NCI-H1048 (cell line): ENCODE measurements at places on chromosomes 7 and 10.

- DNase-seq = no peak
These were observed 66.7 kb downstream of the ST7 start for GRCh38 chr7:117019786-117020590.

DNA sequence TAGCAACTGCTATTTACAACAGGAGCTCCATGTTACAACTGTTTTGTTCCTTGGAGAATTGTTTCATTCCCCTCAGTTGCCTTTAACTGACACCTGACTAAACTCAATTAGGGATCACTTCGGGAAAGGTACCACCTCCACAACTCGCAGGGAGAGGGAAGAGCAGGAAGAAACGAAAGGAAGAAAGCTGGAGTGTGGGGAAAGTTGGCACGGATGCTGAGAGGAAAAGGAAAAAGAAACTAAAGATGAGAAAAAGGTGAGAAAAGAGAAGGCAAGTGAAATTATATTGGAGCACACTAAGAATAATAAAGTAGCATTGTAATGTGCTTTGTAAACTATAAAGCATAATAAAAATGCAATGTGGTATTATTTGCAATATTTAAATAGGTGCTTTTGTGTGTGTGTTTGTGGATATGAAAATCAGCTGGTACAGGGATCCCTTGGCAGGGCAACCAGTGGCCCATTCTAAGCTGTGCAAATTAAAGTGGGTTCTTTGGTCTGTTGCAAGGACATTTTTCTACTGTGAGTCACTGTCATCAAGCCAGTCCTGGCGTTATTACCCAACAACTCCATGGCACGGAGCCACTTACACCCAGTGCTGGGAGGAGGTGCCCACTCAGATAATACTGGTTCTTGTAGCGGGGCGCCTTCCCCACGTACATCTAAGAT, 45.9 kb downstream of the HIPK2 start:
- peak; percentile 62 for DNase-seq

DNA sequence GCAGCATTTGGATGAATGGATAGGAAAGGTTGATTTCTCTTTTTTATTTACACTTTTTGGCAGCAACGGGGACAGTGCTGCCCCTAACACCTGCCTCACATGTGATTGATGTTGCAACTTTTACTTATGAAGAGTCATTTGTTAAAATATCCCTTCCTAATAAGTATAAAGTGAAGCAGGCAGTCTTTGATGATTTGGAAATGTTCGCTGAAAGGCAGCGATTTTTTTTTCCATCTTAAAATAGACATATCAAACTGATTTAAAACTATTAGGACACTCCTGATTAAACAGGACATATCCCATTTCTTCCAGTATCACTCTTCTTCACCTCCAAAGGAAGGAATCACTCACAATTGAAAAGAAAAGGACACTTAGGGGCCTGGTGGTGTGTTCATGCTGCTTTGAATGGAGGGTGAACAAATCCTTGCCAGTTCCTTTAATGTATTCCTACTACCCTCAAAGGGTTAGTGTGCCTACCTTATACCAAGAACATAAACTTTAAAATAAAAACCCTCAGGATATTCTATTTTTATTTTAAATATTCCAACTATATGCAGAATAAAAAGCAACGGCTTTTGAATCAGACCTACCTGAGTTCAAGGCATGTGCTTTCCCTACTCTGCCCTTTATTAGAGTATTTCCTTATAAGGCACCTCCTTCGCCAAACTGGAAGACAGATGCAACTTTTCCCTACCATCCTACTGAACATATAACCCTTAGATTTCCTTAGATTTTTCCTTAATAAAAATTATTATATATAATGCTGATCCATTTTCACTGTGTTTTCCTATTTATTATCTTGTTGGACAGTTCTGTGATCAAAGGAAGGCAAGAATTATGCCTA, 1.1 kb downstream of the ADK start:
- no peak for DNase-seq

DNA sequence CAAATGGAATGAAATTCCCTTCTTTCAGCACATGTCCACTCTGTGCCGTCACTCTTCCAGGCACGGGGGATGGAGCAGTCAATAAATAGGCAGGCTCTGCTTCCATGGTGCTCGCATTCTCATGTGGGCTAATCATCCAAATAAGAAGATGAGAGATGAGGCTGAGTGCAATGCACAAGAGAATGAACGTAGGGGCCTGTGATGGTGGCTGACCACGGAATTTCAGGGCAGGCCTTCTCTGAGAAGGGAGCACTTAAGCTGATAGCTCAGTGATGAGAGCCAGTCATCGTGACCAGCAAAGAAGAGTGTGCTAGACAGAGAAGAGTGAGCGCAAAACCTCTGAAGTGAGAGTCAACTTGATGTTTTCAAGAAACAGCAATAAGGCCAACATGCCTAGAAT, 47.9 kb downstream of the TAF3 start:
- DNase-seq = no peak

GRCh38 chr10:30445711-30446110, 11.7 kb downstream of the MAP3K8 start:
- no peak for DNase-seq

- no peak for DNase-seq
These were observed 247.4 kb downstream of the KIAA1217 start for GRCh38 chr10:24456322-24456721.

GRCh38 chr10:107803546-107803945, 639.0 kb upstream of the SORCS1 start:
- DNase-seq = no peak

DNA sequence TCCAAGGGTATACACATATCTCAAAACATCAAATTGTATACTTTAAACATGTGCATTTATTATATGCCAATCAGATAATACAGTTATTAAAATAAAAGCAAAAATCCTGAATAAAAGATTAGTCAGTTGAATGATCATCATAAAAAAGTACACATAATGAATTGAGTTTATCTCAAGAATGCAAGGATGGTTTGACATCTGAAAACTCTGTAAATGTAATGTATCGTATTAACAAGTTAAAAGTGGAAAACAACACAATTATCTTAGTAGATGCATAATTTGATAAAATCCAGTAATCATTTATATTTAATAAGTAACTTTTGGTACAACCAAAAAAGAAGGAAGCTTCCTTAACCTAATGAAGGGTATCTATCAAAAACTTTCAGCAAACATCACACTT, 86.6 kb downstream of the COL28A1 start:
- DNase-seq = no peak

GRCh38 chr7:88546808-88547207, 212.7 kb upstream of the ZNF804B start:
- DNase-seq = no peak

GRCh38 chr7:96059075-96059474, 262.8 kb downstream of the SLC25A13 start:
- DNase-seq = no peak

- DNase-seq = no peak
These were observed 71.9 kb downstream of the FAM13C start for GRCh38 chr10:59290448-59290847.

DNA sequence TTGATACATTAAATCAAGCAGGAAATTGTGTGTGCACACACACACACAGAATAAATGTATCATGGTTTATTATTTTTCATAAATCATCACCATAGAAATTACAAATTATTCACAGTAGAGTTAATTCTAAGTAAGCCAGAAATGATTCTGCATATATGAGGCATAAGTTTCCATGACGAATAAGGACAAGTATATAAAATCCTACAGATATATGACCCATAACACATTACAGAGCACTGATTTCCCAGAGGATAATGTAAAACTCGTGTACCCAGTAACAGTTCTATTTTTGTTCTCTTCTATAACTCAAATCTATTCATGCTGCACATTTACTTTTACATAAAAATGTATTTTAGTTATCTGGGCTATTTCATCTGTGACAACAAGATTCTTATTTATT, 169.7 kb downstream of the LRRTM3 start:
- no peak for DNase-seq

DNA sequence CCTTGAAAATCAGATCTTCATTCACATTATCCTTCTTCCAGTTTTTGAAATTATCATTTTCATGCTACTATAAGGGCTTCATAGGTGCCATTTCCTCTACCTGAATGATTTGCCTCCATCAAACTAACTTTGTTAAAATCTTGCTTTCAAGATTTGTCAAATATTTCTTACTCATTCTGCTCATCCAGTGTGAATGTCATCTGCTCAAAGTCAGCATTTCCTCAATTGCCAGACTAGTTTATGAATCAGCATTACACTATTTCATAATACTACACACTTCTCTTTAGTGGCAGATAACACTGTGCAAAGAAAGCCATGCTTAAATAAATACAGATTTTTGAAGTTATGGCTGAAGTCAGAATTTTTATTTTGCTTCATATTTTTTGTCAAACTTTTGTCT, 21.3 kb upstream of the LIPF start:
- no peak for DNase-seq

- no peak for DNase-seq
These were observed 103.1 kb downstream of the GFRA1 start for GRCh38 chr10:116169782-116170445.

- DNase-seq = no peak
These were observed 985 bp upstream of the ETV1 start for GRCh38 chr7:13990319-13990983.

DNA sequence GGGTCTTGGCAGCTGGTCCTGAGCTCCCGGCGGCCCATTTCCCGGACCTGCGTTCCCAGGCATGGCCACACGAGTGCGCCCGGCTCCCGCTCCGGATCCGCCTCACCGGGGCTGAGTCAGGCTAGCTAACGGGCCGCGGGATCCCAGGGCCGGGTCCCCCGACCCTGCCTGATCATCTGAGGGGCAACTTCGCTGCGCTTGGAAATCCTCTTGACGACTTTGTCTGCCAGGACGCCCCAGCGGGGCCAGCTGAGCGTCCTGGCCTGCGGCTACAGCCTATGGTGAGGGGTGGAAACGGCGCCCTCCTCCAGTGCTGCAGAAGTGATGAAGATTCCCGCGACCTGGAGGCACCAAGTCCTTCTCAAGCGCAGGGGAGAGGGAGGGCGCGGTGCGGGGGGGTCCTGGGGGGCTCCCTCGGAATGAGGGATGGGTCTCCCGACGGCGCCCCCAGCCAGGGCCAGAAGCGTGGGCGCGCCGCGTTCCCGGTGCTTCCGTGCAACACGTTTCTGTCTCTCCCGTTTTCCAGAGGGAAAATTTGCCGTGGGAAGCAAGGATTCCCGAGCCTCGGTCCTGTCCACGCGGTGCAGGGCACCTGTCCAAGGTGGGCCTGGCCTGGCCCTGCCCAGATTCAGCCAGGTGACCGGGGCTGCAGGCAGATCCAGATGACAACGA, 212.4 kb downstream of the CCSER2 start:
- peak; percentile 6 for DNase-seq

GRCh38 chr7:28199021-28199510, 18.5 kb upstream of the JAZF1 start:
- DNase-seq = no peak

DNA sequence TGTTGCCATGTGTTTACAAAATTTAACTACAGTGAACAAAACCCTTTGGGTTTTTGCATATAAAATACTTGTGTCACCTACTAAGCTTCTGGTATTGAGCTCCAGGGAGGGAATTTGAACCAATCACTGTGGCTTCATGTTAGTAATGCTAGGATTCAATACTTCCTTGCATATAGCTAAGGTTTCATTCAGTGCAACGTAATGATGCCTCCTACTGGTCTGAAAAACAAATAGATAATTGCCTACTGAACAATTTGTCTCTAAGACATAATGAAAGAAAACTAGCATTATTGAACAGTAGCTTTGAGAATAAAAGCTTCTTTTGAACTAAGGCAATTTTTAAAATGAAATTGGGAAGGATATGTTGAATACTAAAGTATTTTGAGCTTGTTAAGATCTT, 244.4 kb downstream of the ZWINT start:
- DNase-seq = no peak

DNA sequence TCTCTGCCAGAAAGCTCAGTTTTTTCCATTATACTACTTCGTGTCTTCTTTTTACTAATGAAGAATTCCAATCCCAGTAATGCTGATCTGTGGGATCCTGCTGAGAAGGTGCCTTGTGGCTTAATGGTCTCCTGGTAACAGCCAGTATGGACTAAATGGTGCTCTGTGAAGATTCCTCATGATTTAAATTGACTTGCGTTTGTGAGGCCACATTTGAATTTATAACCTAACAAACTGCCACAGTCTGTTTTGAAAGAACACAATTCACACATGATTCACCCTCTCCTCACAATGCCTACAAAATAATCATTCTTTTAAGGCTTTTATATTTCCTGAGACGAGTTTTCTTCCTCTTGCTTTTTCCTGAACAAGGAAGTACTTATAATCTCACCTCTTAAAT, 140.0 kb downstream of the MBL2 start:
- no peak for DNase-seq

- no peak for DNase-seq
These were observed 9.9 kb downstream of the ANTXRL start for GRCh38 chr10:46296641-46297141.

- no peak for DNase-seq
These were observed 64.6 kb downstream of the CYP26A1 start for GRCh38 chr10:93138113-93138870.

DNA sequence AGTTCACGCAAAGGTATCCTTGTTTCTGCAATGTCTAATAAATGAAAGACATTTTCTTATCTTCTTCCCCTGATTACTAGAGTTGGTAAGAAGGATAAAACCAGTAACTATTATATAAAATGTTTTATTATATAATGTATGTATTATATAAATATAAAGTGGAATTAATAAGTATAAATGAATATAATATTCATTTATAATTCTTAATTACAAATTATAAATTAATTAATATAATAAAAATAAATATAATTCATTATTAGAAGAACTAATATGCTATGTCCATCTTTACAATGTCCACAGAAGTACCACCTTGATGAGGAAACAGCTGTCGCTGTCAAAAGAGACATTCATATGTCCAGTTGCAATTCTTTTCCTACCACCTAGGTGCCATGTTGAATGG, 177.7 kb downstream of the GLI3 start:
- DNase-seq = no peak

DNA sequence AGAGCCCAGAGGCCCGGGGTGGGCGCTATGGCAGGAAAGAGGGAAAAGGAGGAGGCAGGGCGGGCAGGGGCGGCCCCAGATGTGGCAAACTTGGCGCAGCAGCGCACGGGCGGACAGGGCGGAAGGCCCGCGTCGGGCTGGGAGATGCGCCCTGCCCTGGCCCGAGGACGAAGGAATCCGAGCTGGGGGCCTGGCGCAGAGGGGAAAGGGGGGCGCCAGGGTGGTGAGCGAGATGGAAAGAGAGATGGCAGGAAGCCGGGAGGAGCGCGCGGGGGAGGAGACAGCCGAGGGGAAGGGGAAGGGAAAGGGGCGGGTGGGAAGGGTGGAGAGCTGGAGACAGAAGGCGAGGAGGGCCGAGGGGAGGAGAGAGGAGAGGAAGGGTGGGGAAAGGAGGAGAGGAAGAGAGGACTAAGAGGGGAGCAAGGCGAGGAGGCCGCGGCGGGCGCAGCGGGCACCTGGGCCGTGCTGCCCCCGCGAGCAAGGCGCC, at the start of gene MARVELD1:
TSS of gene MARVELD1 (plus strand) at position 392 of the 487 bp plus-strand sequence. CDS start 147 bp downstream, outside the sequence.
- DNase-seq = no peak

- DNase-seq = no peak
These were observed 39.1 kb upstream of the ABLIM1 start for GRCh38 chr10:114697061-114697598.
